ENCODE measurements at places on chromosomes 2 and 18.

GRCh38 chr2:31270131-31270530, 36.2 kb downstream of the EHD3 start:
- no peak for DNase-seq

GRCh38 chr18:55584201-55584600, 3.8 kb downstream of the TCF4 start:
- DNase-seq: no peak

DNA sequence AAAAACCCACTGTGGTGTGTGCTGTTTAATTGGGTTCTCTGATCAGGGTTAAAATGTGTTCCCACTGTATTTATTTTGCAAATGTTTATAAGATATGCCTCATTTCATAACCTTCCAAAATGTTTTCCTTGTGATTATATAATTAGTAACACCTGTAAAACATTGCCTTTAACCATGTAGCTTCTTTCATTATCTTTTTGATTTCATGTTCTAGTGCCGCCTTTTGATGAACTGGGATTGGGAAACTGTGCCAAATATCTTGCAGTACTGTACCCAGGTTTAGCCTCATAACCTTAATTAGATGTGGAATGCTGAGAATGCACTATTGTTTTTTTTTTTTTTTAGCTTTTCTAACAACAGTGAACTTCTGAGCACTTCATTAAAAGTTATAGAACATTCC, 96.9 kb downstream of the TANC1 start:
- no peak for DNase-seq

DNA sequence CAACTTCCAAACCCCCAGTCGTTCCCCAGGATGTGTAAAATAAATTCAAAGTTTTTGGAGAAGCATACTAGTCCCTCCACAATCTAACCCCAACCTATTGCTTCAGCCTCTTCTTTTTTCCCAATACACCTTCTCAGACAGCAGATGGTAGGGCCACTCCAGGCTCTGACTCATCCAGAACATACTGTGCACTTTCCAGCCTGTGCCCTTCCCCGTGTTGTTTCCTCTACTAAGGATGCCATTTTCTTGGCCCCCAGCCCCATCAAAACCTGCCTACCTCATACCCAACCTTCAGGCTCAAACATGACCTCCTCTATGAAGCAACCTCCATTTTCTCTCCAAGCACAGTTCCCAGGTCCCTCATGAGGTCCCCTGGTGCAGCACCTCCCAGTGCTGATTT, 669.3 kb downstream of the BCL11A start:
- DNase-seq: no peak

DNA sequence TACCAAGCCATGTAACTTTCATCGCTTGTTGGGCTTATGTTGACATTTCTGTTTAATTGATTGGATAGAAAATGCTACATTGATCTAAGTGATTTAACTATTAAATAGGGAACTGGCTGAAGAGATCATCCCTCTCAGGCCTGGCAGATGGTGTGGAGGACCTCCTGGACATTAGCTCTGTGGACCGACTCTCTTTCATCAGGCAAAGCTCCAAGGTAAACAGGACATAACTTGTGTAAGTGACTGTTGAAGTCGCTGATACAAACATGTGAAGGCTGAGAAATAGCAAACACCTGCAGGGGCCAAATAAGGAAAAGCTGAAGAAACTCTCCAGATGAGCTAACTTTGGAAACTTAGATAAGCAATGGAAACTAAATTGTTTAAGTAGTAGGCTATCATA, 68.8 kb downstream of the UNC80 start:
- no peak for DNase-seq

DNA sequence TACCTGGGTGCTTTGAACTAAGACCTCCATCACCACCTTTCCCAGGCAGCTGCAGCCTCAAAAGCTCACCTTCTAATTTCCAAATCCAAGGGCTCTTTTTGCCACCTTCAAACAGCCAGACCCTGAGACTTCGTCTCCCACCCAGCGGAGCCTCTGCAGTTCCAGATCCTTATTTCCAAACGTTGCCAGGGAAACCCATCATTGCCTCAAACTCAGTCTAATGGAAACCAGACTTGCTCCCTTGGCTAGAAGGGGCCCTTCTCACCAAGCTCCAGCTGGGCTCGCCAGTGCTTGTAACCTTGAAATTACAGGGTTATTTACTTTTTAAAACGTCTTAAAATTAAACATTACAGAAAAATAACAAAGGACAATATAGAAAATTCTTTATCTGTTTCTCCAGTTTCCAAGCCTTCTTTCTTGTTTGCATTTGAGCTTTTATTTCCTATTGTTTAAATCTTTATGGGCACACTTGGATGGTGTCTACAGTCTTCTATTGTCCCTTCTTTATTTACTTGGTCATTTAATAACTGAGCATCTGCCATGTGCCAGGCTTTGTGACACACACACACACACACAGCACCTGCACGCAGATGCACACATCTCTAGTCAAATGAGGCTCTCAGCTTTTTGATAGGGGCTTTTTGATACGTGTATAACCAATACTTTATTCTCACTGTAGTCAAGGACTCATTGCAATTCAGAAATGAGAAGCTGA, 36.1 kb downstream of the TRPM8 start:
- no peak for DNase-seq

GRCh38 chr2:172467382-172467781, 40.0 kb downstream of the ITGA6 start:
- DNase-seq: no peak

DNA sequence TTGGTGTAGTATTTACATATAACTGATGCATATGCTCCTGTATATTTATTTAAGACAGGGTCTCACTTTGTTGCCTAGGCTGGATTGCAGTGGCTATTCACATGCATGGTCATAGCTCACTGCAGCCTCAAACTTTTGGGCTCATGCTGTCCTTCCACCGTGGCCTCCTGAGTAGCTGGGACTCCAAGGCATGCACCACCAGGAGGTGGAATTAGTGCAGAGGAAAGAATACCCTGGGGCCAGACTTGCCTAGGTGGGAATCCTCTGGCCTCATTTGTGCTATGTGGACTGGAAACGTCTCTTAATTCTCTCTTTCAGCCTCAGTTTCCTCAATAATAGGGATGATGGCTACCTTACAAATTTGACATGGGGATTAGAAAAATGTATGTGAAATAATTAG, 2.3 kb downstream of the CEP192 start:
- DNase-seq: no peak

Data from coronary artery (tissue), 2 donors.